ENCODE measurements at places on chromosomes 5 and 9.

DNA sequence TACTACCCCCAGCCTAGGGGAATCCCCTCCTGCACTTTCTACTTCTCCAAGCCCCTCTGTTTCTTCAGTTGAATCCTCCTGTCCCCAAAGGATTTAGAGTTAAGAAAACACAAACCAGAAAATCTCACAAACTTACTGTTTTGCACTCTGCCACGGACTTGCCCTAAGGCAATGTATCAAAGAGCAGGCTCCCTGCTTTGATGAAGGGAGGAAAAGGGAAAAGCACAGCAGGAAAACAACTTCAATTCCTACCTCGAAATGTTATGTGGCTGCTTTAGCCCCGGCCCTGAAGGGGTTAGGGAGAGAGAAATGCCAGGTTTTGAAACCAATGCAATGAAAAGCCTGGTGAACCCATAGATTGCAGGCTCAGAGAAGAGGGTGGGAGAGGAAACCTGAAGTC lies 254.7 kb downstream of the MAN2A1 start:
- no peak for DNase-seq

DNA sequence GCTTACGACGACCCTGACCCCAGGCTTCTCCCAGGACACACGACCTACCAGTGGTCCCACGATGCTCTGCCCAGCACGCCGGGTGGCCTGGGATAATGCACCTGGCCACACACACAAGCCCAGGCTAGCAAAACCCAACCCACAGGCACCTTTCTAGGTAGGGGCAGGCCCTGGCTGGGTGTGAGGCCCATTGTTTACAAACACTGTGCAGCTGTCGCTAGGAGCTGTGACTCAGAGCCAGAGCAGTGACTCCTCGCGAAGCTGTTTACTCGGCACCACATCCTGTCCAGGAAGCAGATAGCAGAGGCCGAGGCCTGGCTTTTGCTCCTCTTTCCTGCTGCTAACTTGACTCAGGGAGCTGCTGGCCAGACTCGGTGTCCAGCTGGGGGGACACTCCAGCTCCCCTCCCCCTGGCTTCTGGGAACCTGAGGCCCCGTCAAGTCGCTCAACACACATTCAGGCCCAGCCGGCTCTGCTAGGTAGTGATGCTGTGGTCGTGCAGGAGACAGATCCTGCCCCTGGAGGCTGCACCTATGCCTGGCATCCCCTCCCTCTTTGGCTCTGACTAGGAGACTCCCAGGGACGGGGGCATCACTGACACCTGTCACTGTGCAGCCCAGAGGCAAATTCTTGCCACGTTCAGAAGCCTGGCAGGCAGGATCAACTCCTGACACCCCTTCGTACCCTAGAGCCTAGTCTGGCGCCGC lies 12.8 kb upstream of the RALGDS start:
- no peak for DNase-seq

DNA sequence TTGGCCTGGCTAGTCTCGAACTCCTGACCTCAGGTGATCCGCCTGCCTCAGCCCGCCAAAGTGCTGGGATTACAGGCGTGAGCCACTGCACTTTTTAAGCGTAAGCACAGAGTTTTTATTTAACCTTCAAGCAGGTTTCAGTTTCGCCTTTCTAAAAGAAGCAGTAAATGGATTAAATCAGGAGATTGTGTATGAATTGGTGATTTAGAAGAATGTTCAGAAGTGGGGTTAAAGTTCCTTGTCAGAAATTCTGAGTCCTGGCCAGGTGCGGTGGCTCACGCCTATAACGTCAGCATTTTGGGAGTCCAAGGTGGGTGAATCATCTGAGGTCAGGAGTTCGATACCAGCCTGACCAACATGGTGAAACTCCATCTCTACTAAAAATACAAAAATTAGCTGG lies 12.2 kb downstream of the HSPA4 start:
- DNase-seq: no peak

DNA sequence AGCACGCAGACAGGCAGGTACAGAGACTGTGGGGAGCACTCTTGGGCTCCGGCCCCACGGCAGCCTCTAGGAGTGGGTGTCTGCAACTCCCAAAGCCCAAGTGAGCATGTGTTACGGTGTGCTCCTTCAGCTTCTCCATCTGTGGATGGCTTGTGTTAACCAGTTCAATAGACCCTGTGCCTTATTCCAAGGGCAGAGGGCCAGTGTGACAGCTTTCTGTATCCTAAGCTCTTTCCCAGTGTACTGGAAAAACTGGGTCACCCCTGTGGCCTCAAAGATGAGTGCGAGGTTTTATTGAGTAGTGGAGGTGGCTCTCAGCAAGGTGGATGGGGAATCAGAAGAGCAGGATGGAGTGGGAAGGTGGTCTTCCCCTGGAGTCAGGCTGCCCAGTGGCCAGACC lies 78.3 kb downstream of the ADAMTS16 start:
- no peak for DNase-seq

GRCh38 chr5:60346393-60346792 lies 353.6 kb downstream of the DEPDC1B start:
- DNase-seq: no peak

DNA sequence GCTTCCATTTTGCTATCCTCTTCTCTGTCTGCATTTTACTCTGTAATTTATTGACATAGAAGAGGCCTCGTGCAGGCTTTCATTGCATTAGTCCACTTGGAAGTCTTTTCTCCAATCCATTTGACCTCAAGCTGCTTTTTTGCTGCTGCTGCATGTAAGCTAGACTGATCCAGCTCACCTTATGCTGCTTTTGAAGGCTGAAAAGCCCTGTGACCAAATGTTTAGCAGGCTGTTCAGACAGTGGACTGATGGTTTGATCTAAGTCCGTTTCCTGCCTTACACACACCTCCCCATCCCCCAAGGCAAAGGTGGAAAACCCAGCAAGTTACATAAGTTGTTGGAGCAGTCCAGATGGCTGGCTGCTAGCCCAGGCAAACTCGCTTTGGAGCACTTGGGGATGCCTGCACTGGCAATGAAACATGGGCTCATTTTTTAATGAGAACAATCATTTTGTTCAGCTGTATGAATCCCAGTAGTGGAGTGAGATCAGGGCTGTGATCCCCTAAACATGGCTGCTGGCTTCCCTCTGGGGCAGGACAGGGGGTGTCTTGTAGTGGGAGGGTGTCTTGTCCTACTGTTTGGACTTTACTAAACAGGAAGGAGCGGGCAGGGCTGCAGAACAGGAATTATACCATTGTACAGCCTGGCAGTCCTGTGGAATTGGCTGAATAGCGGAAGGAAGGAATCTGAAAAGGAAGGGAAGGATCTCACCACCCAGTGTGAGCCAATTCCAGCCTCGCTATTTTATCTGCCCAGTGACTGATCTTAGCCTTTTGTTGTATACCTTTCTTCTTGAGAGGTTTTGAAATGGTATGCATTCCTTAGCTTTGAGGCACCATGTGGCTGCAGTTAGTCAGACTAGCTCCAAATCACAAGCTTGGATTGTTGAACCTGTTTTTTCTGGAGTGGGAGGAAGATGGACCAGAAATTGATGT lies 212.0 kb downstream of the ARHGAP26 start:
- DNase-seq: no peak

GRCh38 chr9:125462861-125463291 lies 201.2 kb downstream of the GAPVD1 start:
- peak; percentile 60 for DNase-seq

DNA sequence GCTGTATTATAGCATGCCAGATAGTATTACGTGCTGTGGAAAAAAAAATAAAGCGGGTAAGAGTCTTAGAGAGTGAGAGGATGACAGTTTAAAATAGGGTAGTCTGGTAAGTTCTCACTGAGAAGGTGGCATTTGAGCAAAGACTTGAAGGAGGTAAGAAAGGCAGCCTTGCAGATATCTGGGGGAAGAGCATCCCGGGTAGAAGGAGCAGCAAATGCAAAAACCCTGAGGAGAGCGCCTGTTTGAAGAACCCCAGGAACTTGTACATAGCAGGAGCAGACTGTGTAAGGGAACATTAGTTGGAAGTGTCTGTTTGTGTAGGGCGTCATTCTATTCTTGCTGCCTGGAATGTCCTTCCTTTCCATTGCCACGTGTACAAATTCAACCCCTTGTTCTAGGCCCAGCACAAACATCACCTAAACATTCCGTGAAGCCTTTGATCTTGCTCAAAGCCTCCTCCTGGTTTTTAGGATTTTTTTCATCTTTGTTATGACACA lies 2.6 kb downstream of the AP3S1 start:
- no peak for DNase-seq
